Vagina (tissue), 2 donors: ENCODE measurements at places on chromosomes 1 and 21.

GRCh38 chr1:210445485-210445884 is 116.8 kb downstream of the HHAT start:
- DNase-seq: no peak

DNA sequence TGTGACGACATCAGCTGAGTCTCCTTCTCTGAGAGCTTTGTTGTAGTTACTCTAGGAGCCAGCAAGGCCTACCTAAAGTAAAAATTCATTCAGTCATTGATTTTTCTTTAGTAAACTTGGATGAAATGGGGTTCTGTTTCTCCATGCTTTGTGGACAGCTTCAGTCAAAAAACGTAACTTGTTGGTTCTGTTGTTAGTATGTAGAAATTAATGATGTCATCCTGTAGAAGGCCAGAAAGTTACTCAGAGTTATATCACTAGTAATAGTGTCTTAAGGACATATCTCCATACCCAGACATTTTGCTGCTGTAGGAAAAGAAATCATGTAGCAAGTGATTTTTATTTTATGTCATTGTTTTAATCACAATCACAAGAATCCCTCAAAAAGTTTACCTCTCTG is 43.0 kb downstream of the KDM1A start:
- no peak for DNase-seq

DNA sequence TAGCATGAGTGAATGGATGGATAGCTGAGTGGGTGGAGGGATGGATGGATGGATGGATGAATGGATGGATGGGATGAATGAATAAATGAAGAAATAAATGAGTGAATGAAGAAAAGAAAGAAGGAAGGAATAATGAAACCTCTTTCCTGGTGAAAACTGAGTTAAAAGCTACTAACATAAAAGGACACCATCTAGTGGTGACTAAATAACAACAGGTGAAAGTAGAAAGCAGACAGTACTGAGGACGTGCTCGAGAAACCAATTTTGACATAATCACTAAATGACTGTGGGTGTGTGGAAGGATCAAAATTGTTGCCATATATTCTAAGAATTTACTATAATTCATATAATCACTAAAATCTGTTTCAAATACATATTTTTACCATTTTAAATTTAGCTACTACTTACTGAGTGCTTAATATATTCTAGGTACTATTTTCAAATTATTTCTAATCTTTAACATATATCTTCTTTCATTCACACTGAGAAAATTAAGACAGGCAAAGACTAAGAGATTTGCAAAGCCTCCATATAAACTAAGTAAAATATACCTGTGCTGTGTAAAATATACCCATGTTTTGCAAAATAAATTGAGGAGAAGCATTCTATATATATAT is 522.9 kb downstream of the LRRIQ3 start:
- no peak for DNase-seq

DNA sequence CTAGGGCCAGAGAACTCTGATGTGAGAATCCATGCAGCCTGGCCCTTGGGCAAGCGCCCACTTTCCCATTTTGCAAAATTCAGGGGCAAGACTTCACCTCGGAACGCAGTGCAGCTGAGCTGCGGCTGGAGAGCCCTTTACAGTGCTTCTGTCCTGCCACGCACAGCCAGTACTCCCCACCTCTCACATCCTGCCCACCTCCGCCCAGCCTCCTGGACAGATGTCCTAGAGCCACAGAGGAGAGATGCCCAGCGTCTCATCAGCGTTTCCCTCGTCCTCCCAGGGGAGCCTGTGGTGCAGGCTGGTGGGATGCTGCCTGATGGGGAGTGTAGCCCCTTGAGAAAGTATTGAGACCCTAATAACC is 29.6 kb downstream of the RUNX3 start:
- DNase-seq: peak; percentile 61

GRCh38 chr1:173798078-173798477 is 26.4 kb upstream of the DARS2 start:
- no peak for DNase-seq

- peak; percentile 62 for DNase-seq
Observed at GRCh38 chr1:29639741-29640427, 403.6 kb downstream of the PTPRU start.

DNA sequence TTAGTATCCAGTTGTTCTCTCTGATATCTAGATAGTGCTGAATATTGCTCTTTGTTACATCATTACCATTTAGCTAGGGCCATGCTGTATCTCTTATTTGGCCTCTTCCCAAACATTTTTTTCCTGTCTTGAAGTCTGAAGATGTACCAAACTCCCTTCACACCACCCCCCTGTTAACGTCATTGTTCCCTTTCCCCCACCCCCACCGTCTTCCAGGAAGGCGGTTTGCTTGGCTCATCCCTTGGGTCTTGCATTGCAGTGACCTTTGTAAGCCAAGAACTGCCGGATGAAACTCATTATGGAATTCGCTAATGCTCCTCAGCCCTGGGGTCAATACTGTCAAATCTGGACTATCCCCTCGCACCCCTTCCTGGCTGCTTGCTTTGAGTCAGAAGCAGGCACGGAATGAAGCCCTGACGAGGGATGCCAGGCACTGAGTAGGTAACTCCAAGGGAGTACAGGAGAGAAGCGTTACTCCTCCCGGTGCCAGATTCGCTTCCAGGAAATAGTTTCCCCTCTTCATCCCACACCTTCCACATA is 283.1 kb downstream of the TM2D1 start:
- no peak for DNase-seq

DNA sequence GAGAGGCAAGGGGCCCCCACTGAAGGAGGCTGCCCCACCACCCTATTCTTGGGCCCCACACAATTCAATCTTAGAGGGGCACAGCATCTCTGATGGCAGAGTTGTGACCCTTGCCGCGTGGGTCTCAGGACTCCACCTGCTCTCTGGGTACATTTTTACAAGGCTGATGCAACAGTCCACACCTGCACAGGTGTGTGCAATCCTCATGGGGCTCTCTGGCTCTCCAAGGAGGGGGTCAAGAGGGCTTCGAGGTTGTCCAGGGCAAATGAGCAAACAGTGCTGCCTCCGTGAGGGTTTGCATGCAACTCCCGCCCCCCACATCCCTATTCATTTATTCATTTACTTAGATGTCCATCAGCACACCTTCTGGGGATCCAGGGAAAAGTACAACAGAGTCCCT is 81.6 kb upstream of the IFFO2 start:
- DNase-seq: peak; percentile 79

DNA sequence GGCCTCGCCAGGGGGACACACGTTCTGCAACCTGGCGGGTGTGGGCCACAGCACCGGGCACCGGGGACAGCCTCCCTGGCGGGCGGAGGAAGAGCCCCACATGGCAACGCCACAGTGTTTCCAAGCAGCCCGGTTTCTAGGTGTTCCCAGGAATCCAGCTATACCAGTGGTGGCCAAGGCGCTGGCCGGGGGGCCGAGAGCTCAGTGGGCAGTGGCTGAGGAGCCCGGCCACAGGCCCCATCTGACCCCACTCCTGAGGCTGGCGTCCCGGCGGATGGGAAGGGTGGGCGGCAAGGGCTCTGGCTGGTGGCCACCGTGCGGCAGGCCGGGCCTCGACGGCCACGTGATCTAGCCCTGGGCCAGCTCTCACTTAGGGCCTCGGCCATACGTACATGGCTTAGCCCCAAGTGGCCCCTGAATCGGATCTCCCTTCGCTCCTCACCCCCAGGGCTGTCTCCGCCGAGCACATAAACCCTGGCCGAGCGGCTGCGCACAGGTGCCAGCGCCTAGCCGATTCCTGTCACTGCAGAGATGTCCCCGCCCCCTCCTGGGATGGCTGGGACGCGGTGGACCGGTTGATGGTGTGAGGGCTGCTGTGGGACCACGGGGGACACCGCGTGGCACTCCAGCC is 68.7 kb downstream of the MORN1 start:
- no peak for DNase-seq

- DNase-seq: no peak
Observed at GRCh38 chr1:22935433-22935832, 37.2 kb downstream of the LACTBL1 start.

DNA sequence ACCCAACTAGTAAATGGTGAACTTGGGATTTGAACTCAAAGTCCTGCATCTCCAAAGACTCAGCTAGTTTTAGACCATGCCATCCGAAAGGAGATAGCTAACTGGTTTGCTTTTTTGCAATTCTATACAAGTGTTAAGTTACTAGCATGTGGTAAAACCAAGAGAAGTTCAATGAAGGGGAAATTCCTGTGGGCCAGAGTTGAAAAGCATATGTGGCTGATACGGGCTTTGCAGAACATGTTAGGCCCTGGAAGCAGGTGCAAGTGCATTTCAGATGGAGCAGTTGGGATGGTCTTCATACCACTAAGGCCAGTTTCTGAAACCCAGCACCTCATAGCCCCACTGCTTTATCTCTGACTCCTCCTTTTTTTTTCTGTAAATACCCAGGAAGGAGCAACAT is 620.9 kb downstream of the PLPP3 start:
- no peak for DNase-seq

DNA sequence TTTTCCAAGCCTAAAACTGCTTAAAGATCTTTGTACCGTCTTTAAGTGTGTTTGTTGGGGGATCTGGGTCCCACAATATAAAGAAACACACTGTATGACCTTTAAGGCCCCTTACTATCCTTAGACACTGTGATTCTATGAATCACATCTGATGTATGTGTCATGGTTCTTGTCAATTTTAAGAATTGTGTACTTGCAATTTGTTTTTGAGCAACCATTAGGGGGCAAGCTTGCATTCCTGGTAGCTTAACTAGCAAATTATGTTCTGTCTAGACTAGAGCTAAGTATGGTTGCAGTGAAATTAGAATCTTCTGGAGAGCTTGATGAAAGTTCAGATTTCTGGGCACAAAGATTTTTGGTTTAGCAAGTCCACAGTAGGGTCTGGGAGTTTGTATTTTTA is 219.5 kb downstream of the TPR start:
- no peak for DNase-seq

DNA sequence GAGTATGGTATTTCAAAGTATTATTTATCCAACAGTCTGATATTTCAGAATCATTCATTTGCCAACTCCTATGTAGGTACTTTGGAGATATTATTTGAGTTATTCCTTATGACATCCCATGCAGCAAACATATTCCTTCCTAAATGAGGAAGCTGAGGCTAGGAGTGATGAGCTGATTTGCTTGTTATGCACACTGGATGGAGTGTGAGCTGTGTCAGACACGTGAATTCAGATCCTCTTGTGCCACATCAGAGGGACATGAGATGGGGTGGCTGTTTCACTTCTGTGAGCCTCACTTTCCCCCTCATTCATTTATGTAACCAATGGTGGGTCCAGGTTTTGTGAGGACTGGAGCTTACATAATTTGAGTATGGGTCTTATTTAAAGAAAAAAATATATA is 215.9 kb downstream of the DISC1 start:
- no peak for DNase-seq

- no peak for DNase-seq
Observed at GRCh38 chr1:201349092-201349491, 28.4 kb downstream of the TNNT2 start.

DNA sequence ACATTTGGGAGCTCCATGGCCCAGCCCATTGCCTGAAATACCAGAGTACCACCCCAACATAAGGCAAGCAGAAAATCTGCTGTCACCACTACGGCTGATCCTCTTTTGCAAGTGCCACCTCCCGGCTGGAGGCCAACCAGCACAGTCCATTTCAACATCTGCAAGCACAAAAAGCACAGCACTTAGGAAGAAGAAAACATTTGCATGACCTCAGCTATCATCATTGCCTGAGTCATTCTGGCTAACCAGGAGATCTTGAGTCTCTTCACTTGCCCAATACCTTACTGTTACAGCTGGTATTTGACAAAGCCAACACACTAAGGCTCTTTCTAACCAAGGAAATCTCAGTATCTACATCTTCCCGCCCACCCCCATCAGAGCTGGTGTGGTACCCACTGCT is 55.9 kb downstream of the NEK7 start:
- no peak for DNase-seq

GRCh38 chr21:42219606-42220137 is 732 bp downstream of the ABCG1 start:
- no peak for DNase-seq

- DNase-seq: no peak
Observed at GRCh38 chr1:86750076-86750475, 45.7 kb downstream of the SH3GLB1 start.

DNA sequence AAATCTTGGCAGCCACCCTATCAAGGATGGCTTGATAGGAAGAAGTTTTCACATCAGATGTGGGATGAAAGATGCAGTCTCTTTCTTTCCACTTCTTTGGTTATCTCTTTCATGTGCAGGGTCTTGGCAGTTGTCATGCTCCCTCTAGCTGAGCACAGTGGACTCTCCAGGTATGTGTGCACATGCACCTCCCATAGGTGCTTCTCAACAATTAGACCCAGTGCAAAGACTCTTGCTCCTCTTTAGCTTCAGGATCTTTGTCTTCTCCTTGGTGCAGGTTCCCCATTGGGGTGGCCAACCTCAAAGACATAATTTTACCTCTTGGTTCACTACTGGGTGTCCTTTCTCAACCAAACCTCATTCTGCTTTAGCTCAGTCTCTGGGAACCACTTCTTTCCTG is 80.7 kb downstream of the TBX15 start:
- DNase-seq: no peak

DNA sequence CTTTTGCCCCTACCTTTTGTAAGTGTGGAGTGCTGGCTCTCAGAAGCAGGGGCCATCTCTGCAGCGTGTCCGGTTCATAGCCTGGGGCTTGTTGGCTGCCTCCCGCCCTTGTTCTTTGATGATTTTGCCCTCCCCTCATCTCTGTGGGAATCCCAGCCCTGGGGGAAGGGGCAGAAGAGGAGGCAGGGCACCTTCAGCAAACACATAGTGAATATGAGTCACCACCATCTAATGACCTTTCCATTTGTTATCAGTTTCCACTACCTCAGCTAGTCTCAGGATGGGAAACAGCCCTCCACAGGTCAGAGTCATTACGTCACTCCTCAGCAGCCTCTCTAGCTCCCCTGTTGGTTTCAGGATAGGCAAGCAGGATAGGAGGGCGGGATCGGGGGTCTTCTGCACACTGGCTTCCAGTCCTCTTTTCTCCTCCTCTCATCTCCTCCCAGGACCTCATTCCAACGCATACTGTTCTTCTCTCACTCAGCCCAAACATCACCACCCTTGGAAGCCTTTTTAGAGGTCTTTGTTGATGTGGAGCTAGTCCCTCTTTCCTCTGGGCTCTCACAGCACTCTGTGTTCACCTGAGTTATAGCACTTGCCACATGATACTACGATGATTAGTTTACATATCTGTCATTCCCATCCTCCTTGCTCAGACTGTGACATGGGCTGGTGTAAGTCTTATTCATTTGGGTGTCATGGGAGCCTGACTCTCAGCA is 15.8 kb downstream of the GADD45A start:
- no peak for DNase-seq

DNA sequence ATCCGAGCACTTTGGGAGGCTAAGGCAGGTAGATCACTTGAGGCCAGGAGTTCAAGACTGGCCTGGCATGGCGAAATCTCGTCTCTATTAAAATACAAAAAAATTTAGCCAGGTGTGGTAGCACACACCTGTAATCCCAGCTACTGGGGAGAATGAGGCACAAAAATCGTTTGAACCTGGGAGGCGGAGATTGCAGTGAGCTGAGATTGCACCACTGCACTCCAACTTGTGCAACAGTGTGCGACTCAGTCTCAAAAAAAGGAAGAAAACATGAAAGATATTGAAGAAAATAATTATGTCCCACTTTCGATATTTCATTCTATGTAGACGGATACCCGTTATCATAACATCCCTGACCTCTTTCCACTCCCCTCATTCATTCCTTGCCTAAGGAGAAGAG is 19.2 kb downstream of the TUT4 start:
- no peak for DNase-seq
